ENCODE measurements at places on chromosomes 6 and 20.

DNA sequence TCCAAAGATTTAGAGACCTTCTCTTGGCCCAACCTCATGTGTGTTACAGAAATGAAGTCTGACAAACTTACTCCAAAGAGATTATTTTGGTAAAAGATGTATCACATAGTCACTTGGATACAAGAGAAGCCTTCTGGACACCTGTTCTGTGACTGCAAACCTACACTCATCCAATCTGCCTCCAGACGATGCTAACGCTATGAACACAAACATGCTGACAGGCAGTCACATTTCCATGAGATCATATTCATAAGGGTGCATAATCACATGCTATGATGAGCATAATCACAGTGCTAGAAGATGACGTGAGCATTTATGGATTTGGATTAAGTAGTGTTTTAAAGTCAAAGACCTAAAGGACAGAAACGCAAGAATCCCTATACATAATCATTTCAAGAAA, 340.2 kb downstream of the HACE1 start:
- DNase-seq, result no peak

DNA sequence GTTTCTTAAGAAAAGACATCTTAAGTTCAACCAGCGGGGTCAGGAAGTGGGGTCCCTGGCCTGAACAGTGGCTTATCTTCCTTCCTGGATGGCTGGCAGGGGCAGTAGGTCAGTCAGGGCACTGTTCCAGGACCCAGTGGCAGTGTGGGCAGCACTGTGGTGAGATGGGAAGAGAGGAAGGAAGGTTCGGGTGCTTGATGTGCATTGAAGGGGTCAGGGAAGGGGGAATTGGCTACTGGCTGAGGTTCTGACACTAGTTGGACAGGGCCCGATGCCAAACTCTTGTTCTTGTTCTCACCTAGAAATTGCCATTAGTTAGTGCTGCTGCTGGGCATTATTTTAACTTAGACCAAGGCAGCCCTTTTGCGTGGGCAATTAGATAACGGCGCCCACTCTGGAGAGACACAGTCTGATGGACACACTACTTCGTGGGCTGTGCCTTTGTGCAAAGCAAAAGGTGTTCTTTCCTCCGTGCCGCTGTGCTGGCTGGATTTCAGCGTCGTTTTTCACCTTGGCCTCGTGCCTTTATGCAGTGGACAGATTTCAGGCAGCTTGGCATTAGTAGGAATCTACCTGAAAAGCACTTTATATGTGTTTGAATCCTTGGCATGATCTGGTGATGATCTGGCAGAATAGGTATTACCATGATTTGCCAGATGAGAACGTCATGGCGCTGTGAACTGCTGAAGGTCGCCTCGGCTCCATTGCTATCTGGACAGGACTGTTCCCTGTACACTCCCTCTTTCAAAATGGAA, 30.3 kb downstream of the UTRN start:
- DNase-seq, result no peak

DNA sequence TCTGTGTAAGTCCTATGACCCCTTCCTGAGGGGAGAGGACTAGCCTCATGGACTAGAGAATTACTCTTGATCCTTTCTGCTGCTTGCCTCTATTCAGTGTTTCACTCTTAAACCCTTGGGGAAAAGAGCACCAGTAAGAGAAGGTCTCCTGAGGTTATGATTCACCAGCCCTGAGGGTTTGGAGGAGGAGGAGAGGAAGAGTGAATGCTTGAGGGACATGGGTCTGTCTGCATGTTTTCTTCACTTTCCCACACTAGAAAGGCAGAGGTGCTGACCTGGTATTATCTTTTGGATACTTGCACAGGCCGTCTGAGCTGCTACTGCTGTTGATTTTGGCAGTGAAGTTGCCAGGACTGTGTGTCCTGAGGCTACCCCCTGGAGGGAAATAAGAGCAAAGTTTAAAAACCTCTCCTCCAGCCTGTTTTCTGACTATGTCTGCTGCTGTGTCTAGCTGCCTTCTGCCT, 78.3 kb downstream of the CD109 start:
- peak; percentile 66 for DNase-seq

DNA sequence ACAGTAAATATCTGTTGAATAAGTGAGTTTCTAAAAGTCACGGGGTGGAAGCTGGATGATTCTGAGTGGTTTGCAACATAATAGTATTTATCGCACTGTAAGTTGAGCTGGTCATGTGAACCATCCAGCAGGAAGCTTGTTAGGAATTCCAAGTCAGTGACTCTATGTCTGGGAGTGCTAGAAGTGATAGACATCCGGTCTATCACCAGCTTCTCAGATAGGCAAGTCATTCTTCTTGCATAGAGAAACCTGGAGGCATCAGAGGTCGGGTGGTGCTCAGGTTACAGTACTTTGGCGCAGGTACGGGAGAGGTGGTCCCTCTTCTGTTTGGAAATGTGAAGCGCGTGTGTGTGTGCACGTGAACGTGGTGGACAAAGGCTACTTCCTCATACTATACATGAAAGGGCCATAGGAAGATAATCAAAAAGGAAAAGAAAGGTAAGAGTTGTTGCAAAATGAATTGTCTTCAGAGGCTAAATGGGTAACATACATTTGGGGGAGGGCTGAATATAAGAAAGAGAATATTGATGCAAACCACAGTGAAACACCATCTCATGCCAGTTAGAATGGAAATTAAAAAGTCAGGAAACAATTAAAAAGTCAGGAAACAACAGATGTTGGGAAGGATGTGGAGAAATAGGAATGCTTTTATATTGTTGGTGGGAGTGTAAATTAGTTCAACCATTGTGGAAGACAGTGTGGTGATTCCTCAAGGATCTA, 299.3 kb upstream of the ZFP64 start:
- no peak for DNase-seq

Measured in heart right ventricle (tissue), 16 donors.